Activated T-helper 2 cell treated with anti-CD3 and anti-CD28 coated beads, Interferon-gamma antibody, Interleukin-2, Interleukin-4, amounts not matched to agents 10 μg/mL and 5 μg/mL and 100 μg/mL, durations not matched to agents 14 hours and 24 hours and 36 hours (primary cell): ENCODE measurements at places on chromosomes 7 and 10.

DNA sequence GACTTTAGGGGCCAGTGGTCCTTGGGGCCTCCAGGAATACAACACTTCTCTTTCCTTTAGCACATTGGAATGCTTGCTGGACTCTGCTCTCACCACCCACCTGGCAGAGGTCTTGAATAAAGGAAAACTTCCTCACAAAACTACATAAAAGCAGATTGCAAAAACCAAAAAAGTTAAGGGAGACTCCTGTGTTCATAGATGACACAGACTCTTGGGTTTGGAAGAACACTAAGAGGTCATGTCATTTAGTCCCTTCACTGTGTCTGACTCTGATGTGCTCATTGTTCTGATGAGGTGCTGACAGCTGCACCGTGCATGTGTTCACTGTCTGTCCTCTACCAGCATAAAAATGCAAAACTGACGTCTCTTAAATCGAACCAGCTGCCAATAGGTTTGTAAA lies 11.4 kb downstream of the BLNK start:
- no peak overlapping the region for H3K4me3 ChIP-seq
- no peak for DNase-seq
- no peaks in the 10 kb centered on the region for H3K36me3 ChIP-seq
- peaks cover 9% of the 10 kb centered on the region for H3K27me3 ChIP-seq

GRCh38 chr7:147990942-147991341 lies 599.6 kb upstream of the C7orf33 start:
- no peaks in the 10 kb centered on the region for H3K4me1 ChIP-seq
- no peak overlapping the region for H3K27ac ChIP-seq
- H3K4me3 ChIP-seq, result no peak overlapping the region
- no peaks in the 10 kb centered on the region for H3K36me3 ChIP-seq
- DNase-seq, result no peak
- no peaks in the 10 kb centered on the region for H3K27me3 ChIP-seq

- no peak for DNase-seq
- no peaks in the 10 kb centered on the region for H3K36me3 ChIP-seq
- H3K4me1 ChIP-seq, result peaks cover 5% of the 10 kb centered on the region
- H3K27me3 ChIP-seq, result no peaks in the 10 kb centered on the region
- no peak overlapping the region for H3K27ac ChIP-seq
Measured at GRCh38 chr7:47501406-47501805, 80.5 kb downstream of the TNS3 start.

DNA sequence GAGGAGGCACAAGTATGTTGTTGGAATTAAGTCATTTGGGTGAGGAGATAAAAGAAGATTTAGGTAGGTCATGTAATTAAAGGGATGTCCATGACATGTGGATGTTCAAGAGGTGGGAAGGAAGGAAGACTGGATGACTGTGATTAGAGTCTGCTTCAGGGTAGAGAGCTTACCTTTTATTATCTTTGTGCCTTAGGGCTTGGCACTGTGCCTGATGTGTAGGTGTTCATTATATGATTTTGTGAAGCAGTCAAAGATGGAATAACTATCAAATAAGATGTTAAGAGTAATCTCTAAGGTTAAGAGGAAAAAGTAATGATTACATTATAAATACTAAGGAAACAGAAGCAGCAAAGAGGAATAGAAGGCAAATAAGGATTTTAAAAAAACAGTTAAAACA lies 97.8 kb downstream of the CDK14 start:
- H3K27me3 ChIP-seq, result no peaks in the 10 kb centered on the region
- H3K36me3 ChIP-seq, result no peaks in the 10 kb centered on the region
- no peak overlapping the region for H3K27ac ChIP-seq
- no peak for DNase-seq
- no peaks in the 10 kb centered on the region for H3K4me1 ChIP-seq
- no peak overlapping the region for H3K4me3 ChIP-seq

DNA sequence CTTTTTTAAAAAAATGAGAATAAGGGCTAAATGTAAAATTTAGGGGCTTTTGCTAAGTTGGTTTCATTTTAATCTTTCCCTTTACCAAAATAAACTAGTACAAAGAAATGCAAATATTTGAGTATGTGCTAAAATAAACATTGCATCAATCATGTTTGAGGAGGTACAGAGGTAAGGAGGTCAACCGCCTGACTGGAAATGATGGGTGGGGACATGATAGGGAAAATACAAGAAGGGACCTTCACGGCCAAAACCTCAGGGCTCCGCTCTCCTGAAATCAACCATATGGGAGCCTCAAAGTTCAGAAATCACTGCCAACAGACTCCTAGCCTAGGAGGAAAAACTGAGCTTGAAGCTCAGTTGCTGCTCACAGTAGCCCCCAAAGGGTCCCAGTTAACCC lies 207.6 kb downstream of the AHR start:
- no peak overlapping the region for H3K4me3 ChIP-seq
- DNase-seq, result no peak
- no peaks in the 10 kb centered on the region for H3K4me1 ChIP-seq
- H3K36me3 ChIP-seq, result no peaks in the 10 kb centered on the region
- H3K27me3 ChIP-seq, result peaks cover 3% of the 10 kb centered on the region
